ENCODE measurements at places on chromosomes 5 and 9.

DNA sequence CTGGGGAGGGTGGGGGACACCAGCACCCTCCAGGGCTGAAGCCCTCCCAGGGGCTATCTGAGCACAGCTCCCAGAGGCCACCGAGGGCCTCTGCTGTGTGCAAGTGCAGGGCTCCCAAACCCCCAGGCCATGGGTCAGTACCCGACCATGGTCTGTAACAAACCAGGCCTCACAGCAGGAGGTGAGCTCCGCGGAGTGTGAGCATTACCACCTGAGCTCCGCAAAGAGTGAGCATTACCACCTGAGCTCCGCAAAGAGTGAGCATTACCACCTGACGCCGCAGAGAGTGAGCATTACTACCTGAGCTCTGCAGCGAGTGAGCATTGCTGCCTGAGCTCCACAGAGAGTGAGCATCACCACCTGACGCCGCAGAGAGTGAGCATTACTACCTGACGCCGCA lies 152.9 kb upstream of the IRX2 start:
- no peak for DNase-seq

DNA sequence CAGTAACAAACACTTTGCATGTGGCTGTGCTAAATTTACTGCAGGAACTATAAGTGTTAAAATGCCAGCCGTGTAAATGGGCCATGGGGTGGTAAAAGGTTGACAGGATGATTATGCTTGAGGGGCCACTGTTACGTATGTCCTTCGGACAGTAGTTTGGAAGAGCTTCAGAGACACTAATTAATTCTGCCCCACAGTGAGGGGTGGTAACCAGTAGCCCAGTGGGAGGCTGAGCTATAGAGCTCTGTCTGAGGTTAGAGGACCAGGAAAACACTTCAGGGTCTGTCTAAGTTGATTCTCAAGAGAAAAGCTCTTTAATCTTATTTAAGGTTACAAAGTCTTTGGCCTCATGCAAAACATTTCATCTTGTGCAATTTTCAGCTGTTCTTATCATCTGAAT lies 176.6 kb downstream of the DMRTA1 start:
- DNase-seq: no peak

DNA sequence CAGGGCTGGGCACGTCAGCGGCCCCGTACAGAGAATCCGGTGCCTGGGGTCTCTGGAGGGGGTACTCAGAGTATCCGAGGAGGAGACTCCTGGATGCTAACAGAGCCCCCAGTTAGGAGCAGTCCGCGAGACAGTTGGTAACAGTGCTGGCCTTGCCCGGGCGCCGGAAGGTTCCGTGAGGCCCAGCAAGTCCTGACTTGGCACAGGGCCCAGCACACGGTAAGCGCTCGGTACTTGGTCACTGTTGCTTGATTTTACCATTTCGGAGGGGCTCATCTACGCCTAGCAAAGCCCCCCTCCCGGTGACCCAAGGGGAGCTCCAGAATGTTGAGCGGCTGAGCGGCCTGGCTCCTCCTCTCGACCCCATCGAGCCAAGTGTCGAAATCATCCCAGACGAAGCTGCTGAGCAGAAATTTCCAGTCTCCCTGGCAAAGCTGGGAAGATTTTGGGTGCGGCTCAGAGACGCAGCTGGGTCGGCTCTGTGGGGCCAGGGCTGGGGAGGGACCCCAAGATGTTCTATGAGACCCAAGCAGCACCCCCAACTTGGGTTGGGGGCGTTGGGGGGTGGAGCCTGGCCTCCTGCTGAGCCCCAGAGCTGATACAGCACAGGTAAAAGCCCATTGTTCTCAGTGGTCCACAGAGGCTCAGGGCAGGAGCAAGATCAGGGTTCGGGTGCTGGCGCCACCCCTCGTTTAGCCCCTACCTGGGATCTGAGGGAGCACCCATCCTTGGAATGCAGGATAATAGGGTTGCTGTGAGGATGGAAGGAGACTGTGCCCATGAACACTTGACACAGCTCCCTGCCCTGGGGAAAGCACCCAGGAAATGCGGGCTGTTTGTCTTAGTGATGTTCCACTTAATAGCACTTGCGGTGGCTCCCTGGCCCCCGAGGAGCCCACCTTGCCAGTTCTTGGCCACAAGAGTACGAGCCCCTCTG lies 137.2 kb downstream of the C9orf50 start:
- DNase-seq: no peak

DNA sequence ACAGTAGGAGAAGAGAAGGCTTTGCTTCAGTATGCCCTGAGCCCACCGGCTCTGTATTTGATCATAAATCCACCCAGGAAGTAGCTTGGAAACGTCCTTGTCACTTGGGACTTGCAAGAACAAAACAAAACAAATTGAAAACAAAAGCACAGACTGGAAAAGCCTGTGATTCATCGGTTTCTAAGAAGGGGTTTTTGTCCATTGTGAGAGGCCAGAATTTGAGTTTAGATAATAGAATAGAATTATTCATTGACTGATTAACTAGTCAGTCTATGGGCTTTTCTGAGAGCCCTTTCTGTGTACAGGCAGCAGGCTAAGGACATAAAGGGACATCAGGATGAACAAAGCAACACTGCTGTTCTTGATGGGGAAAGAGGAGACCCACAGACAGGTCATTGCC lies 424.8 kb downstream of the IRX1 start:
- no peak for DNase-seq

GRCh38 chr5:133205204-133205603 lies 153.4 kb downstream of the HSPA4 start:
- DNase-seq: no peak

GRCh38 chr9:69376651-69377050 lies 51.6 kb downstream of the ENTREP1 start:
- DNase-seq: no peak
